GM13977 (cell line): ENCODE measurements at places on chromosomes 7 and 10.

GRCh38 chr10:29297678-29298077, 8.8 kb downstream of the LYZL1 start:
- DNase-seq, result no peak

- DNase-seq, result no peak
Measured at GRCh38 chr10:77159538-77160110, 478.0 kb downstream of the KCNMA1 start.

- peak; percentile 4 for DNase-seq
Measured at GRCh38 chr7:124399941-124400340, 365.7 kb downstream of the GPR37 start.

DNA sequence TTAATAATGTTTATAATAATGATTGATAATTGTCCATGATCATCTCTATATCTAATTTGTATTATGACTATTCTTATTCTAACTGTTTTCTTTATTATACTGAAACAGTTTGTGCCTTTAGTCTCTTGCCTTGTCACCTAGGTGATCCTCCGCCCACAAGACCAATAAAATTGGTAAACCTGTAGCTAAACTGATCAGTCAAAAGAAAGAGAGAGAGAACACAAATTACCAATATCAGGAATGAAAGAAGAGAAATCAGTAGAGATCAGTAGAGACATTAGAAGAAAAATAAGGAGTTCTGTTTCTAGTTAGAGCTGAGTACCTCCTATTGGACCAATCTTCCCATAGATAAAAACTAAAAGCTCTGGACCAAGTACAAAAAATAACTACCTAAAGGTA, 6.1 kb upstream of the COA1 start:
- no peak for DNase-seq

DNA sequence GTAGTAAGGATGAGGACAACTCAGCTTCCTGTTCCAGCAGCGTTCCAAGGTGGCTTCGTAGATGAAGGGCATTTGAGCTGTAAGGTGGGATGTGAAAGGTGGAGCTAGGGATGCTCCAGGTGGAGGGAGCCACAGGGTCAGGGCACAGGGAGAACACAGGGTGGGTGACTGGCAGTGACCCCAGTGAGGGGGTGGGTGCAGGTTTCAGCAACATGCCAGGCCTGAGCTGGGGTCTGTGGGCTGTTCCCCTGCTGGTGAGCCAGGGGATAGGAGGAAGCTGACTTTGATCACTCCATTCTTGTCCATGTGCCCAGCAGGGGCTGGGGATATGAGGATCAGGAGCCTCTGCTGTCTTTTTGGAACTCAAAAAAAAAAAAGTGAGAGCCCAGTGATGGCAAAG, 33.2 kb downstream of the CDH23 start:
- no peak for DNase-seq

DNA sequence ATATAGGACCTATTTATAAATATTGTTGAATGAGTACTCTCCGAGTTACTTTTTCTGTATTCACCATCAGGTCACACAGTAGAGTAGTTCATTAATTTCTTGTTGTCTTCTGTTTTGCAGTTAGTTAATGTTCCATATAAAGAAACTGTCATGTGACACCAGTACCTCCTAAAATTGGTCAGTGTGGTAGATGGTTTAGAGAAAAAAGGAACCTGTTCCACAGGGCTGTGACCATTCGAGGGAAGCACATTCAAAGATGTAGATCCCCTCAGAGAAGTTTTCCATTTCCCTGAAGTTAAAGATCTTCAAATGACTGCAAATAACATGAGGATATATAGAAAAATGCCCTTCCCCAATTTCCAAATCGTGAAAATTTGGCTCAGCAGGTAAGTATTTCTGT, 45.7 kb downstream of the PRPF18 start:
- no peak for DNase-seq

GRCh38 chr7:95479992-95480624, 5.6 kb upstream of the ASB4 start:
- no peak for DNase-seq

DNA sequence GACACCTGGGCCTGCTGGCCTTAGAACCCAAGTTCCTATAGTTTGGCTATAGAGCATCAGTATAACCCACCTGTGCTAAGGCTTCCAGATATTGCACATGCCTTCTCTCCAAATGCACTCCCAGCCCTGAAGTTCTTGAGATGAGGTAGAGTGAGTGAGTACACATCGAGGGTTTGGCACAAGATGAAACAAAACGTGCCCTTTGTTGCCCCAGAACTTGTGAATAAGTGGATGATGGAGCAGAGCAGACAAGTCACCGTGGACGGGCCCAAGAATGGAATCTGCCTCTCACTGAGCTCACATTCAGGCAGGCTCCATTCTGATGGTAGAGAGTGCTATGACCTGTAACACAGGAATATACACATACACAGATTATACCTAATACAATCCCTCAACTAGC, 73.0 kb upstream of the STK17A start:
- no peak for DNase-seq

DNA sequence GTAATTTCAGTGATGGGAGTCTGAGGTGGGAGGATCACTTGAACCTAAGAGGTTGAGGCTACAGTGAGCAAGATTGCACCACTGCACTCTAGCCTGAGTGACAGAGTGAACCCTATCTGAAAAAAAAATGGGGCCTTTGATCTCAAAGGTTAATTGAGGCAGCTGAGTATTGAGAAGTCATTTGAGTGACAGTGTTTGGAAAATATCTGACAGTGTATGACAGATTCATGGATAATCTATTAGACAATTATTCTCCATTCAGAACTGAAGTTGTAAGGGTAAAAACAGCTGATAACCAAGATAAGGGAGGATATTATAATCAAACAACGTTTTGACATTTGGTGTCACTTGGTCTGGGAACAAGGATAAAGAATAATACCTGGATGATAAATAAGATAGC, 50.9 kb upstream of the CD36 start:
- no peak for DNase-seq

GRCh38 chr7:5634107-5634950, 147.1 kb downstream of the RNF216 start:
- no peak for DNase-seq

DNA sequence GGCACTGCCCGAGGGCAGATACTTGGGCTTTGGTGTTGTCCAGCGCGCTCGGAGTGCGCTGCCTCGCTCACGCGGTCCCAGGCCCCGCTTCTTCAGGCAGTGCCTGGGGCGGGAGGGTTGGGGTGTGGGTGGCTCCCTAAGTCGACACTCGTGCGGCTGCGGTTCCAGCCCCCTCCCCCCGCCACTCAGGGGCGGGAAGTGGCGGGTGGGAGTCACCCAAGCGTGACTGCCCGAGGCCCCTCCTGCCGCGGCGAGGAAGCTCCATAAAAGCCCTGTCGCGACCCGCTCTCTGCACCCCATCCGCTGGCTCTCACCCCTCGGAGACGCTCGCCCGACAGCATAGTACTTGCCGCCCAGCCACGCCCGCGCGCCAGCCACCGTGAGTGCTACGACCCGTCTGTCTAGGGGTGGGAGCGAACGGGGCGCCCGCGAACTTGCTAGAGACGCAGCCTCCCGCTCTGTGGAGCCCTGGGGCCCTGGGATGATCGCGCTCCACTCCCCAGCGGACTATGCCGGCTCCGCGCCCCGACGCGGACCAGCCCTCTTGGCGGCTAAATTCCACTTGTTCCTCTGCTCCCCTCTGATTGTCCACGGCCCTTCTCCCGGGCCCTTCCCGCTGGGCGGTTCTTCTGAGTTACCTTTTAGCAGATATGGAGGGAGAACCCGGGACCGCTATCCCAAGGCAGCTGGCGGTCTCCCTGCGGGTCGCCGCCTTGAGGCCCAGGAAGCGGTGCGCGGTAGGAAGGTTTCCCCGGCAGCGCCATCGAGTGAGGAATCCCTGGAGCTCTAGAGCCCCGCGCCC, at the start of gene NPY:
NPY (plus strand) TSS at position 294 of the 802 bp plus-strand sequence. CDS start 1,051 bp downstream, outside the sequence.
- no peak for DNase-seq

- DNase-seq, result no peak
Measured at GRCh38 chr10:100359529-100360150, 12.6 kb downstream of the SCD start.

GRCh38 chr7:43105521-43106120, 6.8 kb upstream of the HECW1 start:
- no peak for DNase-seq

- DNase-seq, result no peak
Measured at GRCh38 chr10:46534828-46535524, 21.5 kb downstream of the GPRIN2 start.

- DNase-seq, result no peak
Measured at GRCh38 chr7:148303295-148304082, 287.1 kb upstream of the C7orf33 start.

DNA sequence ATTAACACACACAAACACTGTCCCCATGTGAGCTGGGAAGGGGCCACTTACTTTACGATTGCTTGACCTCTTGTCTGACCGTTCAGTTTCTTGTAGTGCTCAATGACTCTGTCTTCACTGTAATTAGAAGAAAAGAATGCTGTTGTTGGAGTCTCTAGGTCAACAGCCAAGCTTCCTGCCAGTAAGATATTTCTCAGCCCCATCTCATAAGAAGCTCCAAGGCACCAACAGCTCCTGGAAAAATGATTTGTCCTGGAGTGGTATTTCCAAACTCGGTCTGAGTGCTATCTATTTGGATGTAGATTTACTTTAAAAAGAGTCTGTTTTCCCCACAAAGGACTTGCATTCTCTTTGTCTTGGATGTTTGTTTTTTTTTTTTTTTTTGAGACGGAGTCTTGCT, 153.7 kb downstream of the PRPF18 start:
- no peak for DNase-seq

- DNase-seq, result no peak
Measured at GRCh38 chr10:97515271-97515978, 16.7 kb downstream of the UBTD1 start.

- no peak for DNase-seq
Measured at GRCh38 chr10:18217577-18217976, 77.4 kb downstream of the CACNB2 start.

- DNase-seq, result no peak
Measured at GRCh38 chr7:116162992-116163391, 47.3 kb upstream of the TES start.

DNA sequence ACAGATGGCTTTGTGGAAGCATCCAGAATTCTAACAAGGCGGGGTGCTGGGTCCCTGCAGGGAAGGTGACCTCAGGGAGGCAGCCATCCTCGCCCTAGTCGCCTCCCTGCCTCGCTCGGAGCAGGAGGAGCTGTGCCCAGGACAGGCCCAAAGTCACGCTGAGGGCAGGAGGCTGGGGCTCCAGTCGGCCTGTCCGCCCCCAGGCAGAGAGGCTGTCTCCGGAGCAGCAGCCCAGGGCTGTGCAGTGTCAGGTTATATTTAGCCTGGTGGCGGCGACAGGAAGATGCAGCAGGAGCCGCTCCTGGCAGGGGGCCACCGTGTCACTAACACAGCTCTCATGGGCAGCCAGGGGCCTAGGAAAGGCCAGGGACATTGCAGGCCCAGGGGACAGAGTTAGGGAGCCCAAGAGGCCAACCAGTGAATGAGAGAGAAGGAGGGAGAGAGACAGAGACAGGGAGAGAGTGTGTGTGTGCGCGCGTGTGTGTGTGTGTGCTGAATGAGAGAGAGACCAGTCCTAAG, 13.5 kb downstream of the KCNH2 start:
- no peak for DNase-seq

DNA sequence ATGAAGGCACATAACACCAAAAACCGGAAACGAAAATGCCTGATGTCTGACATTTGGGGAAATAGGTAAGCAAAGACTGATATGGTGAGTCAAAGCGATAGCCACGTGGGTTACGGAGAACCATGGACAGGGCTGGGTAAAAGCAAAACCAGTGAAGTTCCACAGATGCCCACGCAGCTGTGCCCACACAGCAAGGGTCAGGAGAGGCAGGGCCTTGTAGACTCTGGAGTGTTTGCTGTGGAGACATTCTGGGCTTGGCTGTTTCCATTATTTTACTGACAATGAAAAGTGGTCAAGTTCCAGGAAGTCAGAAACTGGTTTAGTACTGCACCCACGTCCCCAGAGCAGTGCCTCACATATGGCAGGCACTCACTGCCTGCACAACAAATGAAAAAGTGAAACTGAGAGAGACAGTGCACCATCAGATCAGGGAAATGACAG, 148.7 kb downstream of the ZMYND11 start:
- DNase-seq, result peak; percentile 71

- no peak for DNase-seq
Measured at GRCh38 chr7:29043576-29043975, 85.4 kb upstream of the TRIL start.

DNA sequence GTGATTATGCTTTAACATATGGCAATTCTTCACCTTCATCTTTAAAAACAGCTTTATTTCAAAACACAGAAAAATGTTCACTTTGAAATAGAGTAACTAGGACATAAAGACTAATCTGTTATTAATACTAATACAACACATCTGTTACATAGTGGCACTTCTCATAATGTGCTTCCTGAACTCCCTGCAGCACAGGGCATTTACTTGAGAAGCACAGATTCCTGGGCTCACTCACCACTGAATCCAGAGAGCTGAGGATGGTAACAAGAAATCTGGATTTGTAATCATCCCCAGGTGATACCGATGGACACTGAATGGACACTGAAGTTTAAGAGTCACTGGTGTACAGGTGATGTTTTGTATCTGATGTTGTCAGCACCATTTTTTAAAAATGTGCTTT, 96.1 kb downstream of the COL28A1 start:
- DNase-seq, result no peak

- DNase-seq, result no peak
Measured at GRCh38 chr7:4266270-4267040, 415.6 kb upstream of the FOXK1 start.

DNA sequence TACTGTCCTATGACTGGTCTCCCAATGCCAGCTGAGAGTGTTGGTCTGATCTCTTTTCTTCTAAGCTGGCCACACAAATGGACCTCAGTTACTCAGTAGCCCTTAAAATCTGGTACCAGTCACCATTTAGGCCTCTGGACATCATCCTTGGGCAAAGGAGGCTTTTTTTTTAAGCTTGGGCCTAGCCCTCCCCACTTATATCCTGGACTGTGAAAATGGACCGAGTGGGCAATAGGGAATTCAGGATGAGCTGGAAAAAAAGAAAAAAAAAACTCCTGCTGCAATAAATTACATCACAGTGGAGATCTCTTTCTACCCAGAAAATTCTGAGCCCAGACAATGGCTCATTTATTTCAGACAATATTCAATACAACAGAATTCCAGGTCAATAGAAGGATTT, 68.4 kb downstream of the PARP12 start:
- no peak for DNase-seq

GRCh38 chr10:132502544-132503300, 34.9 kb upstream of the INPP5A start:
- DNase-seq, result no peak

GRCh38 chr10:62816331-62817120, at the start of gene EGR2:
Gene EGR2, minus strand, starts transcription at chr10:62816366. Its CDS starts 337 bp downstream, at chr10:62816029.
- DNase-seq, result peak; percentile 98
